ENCODE measurements at places on chromosomes 13 and 19.

DNA sequence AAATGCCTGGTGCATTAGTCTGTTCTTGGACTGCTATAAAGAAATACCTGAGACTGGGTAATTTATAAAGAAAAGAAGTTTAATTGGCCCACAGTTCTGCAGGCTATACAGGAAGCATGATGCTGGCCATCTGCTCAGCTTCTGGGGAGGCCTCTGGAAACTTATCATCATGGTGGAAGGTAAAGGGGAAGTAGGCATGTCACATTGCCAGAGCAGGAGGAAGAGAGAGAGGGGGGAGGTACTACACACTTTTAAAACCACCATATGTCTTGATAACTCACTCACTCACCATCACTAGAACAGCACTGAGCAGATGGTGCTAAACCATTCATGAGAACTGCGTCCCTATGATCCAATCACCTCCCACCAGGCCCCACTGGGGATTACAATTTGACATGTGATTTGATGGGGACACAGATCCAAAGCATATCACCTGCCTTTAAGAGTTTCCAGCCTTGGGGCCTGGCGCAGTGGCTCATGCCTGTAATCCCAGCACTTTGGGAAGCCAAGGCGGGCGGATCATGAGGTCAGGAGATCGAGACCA, 219.0 kb downstream of the KATNAL1 start:
- no peak for DNase-seq

GRCh38 chr19:46472592-46472991, 1.2 kb upstream of the PNMA8A start:
- no peak for DNase-seq

- no peak for DNase-seq
Observed at GRCh38 chr19:40116075-40116474, 25.3 kb upstream of the ZNF780A start.

DNA sequence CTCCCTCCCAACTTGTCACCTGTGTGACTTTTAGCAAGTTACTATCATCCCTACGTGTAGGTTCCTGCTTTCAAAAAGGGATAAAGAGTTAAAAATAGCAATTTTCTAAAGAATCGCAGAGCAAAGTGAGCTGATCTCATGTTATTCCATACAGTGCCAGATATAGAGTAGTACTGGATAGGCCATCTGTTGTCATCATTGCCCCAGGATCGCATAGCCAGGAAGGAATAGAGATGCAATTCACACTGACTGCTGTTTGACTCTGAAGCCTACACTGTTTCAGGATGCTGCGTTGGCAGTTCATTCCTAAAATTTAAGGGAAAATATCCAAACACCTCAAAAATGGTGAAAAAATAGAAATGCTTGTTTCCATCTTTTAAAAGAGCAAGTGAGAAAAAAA, 138.9 kb downstream of the SHISA2 start:
- DNase-seq = no peak

- no peak for DNase-seq
Observed at GRCh38 chr19:56126983-56127780, 6.1 kb upstream of the ZNF787 start.

GRCh38 chr19:50184196-50184595, 19.2 kb upstream of the MYH14 start:
- no peak for DNase-seq

- no peak for DNase-seq
Observed at GRCh38 chr13:36666477-36667229, 7.2 kb upstream of the SERTM1 start.

GRCh38 chr13:112742583-112742982, 52.7 kb downstream of the ATP11A start:
- DNase-seq = no peak

GRCh38 chr19:49264258-49264657, 60.7 kb downstream of the SLC6A16 start:
- no peak for DNase-seq

GRCh38 chr19:41570639-41571112, 5.3 kb upstream of the CEACAM21 start:
- DNase-seq = peak; percentile 70

DNA sequence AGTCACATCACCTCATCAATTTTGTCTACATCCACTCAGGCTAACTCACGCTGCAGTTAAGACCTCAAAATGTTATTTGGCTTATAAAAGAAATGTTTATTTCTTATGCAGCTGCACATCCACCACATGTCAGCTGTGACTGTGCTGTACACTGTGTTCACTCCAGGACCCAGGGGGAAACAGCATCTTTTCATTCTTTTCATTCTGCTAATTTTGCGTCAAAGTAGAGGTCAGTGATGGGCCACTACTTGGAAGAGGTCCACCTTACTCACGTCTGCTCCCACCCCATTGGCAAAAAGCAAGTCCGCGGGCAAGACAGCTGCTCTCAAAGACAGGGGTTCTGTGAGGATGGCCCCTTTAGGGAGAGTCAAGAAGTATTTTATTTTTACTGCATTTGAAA, 4.5 kb upstream of the DCT start:
- DNase-seq = no peak

- no peak for DNase-seq
Observed at GRCh38 chr13:35143123-35143522, 201.1 kb downstream of the NBEA start.

DNA sequence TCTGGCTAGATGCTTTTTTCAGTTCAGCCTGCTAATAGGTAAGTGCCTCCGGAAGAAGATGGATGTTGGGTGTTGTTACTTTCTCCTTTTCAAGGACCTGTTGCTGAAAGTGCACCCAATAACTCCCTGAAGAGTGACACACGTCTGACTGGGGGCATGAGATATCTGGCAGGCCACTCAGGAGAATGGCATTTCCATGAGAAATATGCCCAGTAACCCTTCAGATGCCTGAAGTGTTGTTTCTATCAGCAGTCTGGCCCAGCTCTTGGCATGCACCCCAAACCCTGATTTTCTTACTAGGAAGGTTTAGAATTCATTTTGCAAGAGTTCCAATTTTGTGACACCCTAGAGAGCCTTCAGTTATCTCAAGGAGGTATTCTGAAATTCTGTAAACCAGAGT, 71.5 kb downstream of the ARHGAP35 start:
- DNase-seq = peak; percentile 58

DNA sequence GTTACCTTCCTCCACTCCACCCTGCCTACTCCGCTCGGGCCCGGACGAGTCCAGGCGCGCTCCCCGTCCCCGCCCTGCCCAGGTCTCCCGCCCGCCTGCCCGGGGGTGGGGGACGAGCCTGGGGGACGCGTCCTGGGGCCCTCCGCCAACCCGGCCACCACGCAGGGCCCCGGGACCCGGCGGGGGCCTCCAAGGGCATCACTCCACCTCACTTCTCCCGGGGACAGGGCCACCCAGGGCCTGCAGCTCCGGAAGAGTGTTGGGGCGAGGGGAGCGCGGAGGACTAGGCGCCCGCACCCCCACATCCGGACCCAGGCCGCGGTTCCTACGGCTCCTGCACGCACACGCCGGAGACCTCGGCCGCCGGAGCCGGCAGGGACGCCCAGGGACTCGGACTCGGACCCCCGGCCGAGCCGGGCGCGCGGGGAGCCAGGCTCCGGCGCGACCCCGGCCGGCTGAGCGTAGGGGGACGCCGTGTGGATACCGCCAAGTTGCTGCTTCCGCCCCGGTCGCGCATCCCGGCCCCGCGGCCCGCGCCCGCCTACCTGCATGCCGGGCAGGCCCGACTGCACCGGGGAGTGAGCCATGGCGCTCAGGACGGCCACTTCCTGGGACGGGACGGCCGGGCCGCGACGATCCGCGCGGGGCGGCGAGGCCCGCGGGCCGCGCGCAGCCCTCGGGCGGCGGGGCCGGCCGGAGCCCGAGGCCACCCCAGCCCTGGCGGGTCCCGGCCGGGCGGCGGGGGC, 534 bp downstream of the STK24 start:
- peak; percentile 59 for DNase-seq

GRCh38 chr19:41551212-41551610, 24.8 kb upstream of the CEACAM21 start:
- DNase-seq = no peak
